ENCODE measurements at places on chromosomes 3 and 15. TPM values are rescaled to one million over a fixed set of nuclear protein-coding genes. Genes with fewer than 3 reads are reported as not detected.

DNA sequence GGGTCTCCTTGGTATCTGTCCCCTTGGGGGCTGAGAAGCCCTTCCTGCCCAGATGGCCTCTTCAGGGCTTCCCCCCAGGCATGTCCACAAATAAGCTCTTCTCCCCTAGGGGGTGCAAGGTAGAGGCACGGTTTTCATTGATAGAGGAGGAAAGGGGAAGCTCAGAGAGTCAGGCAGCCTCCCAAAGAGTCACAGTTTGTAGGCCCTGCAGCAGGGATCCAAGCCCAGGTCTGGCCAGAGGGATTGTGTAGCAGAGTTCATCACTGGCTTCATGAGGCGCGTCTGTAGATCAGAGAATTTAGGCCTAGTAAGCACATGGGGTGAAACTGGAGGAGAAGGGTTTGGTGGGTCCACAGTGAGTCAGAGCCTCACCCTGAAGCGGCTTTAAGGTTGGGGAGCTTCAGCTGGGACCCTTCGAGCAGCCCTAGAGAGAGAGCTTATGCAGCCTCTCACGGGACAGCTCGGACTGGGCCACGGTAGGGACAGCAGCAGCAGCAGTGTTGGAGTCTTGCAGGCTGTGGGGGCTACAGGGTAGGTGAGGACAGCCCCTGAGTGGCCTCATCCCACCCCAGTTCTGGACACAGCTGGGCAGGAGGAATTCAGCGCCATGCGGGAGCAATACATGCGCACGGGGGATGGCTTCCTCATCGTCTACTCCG lies 37.5 kb upstream of the ESYT3 start:
- DNase-seq, result no peak

Gene HIGD2B
- total RNA-seq, result not detected

Gene EPHB3
- 6.8 TPM for total RNA-seq

DNA sequence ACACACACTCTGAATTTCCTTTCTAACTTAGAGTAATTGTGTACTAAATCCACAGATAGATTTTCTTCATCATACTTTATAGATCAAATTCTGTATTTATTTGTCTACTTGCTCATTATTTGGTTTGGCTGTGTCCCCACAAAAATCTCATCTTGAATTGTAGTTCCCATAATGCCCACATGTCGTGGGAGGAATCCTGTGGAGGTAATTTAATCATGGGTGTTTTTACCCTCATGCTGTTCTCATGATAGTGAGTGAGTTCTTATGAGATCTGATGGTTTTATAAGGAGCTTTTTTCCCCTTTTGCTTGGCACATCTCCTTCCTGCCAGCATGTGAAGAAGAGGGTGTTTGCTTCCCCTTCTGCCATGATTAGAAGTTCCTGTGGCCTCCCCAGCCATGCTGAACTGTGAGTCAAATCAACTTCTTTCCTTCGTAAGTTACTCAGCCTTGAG lies 198.3 kb upstream of the TGFBR2 start:
- DNase-seq, result no peak

DNA sequence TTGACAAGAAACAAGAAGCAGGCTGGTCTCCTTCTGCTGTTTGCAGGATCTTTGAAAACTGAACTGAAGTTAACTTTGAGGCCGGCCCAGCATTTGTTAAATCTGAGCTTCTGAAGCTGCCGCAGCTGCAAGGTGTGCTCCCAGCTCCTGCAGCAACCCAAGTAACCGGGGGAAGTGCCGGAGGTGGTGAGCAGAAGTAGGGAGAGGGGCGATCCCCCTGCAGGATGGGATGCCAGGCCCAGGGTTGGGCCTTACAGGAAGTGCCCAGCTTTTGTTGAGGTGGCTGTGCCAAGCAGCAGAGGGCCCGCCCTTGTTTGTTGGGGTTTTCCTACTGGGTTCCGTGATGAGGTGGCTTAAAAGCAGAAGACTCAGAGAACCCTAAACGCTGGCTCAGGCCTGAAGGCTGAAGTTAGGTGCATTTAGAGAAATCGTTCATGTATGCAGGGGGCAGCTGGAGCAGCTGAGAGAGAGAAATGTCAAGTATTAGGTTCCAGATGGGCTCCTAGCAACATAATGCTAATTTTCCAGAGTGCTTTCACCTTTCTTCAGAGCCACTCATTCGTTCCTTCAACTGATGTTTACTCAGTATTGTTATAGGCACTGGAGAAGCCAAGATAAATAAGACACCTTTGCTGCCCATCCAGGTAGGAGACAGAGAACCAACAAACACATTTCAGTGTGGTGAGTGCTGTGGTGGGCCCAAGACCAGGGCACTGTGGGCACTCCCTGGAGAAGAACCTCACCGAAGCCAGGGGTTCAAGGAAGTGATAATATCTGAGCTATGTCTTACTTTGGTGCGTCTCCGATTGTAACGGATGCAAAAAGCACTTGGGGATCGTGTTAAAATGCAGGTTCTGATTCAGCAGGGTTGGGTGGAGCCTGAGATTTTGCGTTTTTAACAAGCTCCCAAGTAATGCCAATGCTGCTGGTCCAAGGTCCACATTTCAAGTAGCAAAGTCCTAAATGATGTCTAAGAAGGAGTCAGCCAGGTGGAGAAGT lies 42.2 kb upstream of the PLCL2 start:
- no peak for DNase-seq

DNA sequence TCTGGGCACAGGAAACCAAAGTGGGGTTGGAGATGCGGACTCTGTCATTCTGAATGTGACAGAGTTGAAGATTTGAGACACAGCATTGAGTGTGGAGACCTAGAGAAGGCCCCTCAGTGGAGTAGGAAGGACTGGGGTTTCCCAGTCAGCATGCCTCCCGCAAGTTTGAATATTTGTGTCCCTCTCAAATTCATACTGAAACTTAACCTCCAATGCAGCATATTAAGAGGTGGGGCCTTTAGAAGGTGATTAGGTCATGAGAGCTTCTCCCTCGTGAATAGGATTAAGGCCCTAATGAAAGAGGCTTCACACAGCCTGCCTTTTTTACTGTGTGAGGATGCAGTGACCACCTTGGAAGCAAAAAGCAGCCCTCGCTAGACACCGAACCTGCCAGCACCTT lies 8.0 kb downstream of the HDDC3 start:
- no peak for DNase-seq

- no peak for DNase-seq
Measured at GRCh38 chr15:72850833-72851232, 67.3 kb upstream of the ADPGK start.

DNA sequence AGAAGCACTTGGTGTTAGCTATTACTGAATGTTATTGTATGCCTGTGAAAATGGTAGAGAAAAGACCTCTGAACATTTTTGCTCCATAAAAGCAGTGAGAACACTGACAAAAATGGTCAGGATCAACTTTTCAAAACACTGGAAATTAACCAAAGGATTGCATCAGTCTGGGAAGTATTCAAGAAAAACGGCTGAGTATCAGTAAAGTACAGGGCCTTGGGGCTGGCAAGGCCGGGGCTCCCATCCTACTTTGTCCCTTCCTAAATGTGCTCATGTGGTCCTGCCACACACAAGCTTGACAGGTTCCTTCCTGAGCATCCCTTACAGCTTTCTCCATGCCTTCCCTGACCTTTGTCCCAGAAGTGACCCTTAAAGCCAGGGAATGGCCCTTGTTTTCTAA lies 84.0 kb downstream of the CFAP20DC start:
- no peak for DNase-seq

GRCh38 chr3:196210673-196211556 lies at the start of gene ZDHHC19:
Gene ZDHHC19, minus strand, starts transcription at chr3:196211400. Its CDS starts 85 bp downstream, at chr3:196211315.
- DNase-seq, result no peak

DNA sequence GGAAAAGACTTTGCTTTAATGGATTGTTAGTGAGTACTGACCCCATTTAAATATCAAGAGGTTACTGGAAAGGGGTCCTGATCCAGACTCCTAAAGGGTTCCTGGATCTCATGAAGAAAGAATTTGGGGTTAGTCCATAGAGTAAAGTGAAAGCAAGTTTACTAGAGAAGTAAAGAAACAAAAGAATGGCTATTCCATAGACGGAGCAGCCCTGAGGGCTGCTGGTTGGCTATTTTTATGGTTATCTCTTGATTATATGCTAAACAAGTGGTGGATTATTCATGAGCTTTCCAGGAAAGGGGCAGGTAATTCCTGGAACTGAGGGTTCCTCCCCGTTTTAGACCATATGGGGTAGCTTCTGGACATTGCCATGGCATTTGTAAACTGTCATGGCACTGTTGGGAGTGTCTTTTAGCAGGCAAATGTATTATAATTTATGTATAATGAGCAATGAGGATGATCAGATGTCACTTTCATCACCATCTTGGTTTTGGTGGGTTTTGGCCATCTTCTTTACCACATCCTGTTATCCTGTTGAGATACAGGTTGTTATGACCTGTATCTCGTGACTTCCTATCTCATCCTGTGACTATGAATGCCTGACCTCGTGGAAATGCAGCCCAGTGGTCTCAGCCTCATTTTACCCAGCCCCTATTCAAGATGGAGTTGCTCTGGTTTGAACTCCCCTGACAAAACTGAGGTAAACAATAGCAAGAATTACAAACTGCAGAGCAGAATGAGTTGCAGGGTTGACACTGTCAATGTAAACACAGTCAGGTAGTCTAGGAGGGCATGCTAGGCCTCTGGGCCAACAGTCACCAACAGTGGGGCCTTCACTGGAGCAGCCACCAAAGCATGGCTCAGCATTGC lies 10.3 kb upstream of the GPR160 start:
- DNase-seq, result no peak

DNA sequence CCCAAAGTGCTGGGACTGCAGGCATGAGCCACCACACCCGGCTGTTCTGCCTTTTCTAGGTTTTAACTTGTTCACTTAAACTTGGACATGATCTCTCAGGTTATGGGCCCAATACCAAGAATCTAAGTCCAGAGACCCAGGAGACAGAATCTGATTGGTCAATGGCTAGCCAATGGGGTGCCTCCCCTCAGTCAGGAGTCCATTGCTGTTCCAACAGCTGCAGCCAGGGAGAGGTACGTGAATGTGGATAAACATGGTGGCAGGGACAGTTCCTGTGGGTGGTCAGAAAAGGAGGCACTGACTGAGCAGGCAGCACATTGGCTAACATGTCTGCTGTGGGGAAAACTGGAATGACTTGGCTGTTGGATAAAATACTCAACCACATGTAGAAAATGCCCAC lies 140.3 kb downstream of the RPLP1 start:
- no peak for DNase-seq

DNA sequence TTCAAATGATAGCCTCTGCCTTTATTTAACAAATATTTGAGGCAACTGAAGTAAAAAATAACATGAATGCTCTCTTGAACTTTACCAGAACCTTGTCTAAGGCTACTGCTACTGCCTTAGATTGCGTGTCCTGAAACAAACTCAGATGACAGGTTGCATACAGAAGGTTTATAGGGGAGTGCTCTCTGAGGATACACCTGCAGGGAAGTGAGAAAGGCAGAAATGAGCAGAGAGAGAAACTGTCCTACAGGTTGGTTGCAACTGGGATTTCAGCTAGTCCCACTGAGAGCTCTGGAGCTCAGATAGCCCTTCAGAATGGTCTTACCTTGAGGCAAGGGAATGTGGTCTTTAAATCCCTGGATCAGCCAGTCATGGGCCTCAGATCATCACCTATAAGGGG lies 165.5 kb downstream of the IL5RA start:
- DNase-seq, result no peak

GRCh38 chr3:186004671-186005070 lies 66.9 kb upstream of the TRA2B start:
- no peak for DNase-seq

Gene FOXL2
- 0.22 TPM for total RNA-seq

All from dorsolateral prefrontal cortex (tissue), 122 donors.